ENCODE measurements at places on chromosomes 13 and 19.

DNA sequence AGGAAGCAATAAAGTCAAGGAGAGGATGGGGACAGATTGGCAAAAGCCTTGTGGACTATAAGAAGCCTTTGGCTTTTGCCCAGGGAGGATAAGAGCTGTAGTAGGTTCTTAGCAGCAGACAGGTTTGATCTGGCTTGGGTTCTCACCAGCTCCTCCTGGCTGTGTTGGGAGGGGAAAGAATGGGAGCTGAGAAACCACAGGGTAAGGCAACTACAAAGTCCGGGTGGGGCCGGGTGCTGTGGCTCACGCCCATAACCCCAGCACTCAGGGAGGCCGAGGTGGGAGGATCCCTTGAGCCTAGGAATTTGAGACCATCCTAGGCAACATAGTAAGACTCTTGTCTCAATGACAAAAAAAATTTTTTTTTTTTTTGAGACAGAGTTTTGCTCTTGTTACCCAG is 20.6 kb downstream of the NECTIN2 start:
- no peak for DNase-seq

DNA sequence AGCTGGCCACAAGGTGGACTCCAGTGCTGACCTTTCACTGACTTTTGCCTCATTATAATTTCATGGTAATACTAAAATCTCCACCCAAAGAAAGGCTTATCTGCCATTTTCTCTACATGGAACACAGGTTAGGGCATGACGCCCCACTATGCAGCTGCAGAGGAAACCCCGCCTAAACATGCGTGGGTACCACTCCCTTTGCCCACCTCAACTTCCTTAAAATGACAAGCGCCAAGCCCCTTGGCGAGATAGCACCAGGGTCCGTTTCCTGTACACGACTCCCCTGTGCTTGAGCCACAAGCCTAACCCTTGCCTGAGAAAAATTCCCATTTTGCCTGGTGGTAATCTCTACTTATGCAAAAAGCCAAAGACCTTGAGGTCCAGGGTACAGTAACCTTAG is 36.0 kb upstream of the PABPC3 start:
- DNase-seq: no peak

DNA sequence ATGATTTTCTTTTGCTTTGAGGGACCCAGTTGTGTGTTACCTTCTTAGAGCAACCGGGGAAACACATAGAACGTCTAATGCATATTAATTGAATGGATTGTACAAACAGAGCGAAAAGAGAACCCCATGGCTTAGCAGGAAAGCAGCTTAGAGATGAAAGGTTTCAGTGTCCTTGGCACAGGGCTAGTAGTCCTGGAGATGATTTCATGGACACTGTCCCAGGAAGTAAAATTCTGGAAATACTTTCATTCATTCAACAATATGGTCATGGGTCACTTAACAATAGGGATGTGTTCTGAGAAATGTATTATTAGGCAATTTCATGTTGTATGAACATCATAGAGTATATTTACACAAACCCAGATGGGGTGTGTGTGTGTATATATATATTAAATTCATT is 9.7 kb upstream of the FUT2 start:
- DNase-seq: no peak

DNA sequence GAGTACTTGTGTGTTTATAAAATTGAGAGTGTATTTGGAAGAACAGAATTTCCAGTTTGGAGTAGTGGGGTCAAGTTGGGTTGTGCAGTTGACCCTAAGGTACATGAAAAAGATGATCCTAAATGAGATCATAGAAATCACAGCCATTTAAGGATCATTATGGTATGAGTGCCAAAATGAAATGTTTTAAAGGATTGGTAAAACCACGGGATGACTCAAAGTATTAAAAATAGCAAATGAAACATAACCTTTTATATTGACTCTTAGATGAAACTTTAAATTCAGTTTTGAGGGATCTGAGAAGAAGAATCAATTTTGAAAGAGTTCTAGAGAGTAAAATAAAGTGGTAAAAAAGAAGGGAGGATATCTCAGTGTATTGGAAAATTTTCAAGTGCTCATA is 773.8 kb downstream of the GPC5 start:
- no peak for DNase-seq
